Stimulated activated CD8-positive, alpha-beta memory T cell treated with anti-CD3 and anti-CD28 coated beads, Interleukin-2, amount 100 ng/mL, for 1 hour (primary cell): ENCODE measurements at places on chromosomes 1 and 21.

- DNase-seq, result no peak
Observed at GRCh38 chr1:9612871-9613624, 24.3 kb downstream of the TMEM201 start.

DNA sequence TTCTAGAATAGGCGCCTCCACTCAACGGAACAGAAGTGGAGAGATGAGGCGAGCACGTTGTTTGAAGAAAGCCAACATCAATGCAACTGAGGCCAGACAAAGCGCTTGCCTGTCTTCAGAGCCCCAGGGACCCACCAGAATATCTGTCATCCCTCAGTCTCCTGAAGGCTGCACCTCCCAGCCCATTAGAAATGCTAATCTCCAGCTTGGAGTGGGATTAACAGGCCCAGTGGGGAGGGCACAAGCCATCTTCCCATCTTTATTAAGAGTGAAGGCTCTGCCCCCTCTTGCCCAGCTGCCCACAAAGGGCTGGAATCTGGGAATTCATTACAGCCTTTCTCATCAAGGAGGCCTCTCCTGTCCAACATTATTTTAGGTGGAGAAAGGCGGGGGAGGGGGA is 16.8 kb upstream of the CNTN2 start:
- no peak for DNase-seq

- no peak for DNase-seq
Observed at GRCh38 chr21:27393726-27394125, 426.8 kb upstream of the ADAMTS5 start.

GRCh38 chr1:110120960-110121561 is 8.8 kb downstream of the UBL4B start:
- DNase-seq, result no peak

DNA sequence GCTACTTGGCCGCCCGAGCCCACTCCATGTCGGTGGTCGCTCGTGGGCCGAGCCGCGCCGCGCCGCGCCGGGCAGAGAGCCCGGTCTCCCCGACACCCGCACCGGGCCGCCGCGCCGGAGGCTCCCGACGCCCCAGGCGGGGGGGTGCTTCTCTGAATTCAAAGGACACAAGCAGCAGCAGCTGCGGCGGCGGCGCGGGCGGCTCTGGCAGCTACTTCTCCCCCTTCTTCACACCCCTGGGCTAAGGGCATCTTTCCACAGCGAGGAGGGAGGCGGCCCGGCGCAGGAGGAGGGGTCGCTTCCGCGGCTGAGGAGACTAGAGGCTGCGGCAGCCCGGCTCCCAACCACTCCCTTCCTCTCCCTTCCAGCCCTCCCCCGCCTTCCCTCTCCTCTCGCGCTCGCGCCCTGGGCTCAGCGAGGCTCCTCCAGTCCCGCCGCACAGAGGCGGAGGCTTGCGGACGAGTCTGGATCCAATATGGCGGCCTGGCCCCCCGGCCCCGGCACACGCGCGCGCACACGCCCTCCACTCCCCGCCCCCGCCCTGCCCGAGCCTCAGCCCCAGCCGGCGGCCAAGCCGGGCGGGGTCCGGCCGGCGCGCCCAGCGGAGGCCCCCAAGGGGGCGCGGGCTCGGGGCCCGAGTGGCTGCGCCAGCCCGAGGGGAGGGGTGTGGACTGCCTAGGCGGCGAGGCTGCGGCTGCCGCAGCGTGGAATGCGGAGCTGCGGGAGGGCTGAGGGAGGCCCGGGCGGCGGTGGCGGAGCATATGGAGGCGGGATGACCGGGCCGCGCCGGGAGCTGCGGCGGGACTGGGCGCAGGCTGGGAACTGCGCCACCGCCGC is at the start of gene CDC42BPA:
CDC42BPA (minus strand) TSS at position 477 of the 837 bp plus-strand sequence. CDS start 1,310 bp downstream, outside the sequence.
- no peak for DNase-seq

DNA sequence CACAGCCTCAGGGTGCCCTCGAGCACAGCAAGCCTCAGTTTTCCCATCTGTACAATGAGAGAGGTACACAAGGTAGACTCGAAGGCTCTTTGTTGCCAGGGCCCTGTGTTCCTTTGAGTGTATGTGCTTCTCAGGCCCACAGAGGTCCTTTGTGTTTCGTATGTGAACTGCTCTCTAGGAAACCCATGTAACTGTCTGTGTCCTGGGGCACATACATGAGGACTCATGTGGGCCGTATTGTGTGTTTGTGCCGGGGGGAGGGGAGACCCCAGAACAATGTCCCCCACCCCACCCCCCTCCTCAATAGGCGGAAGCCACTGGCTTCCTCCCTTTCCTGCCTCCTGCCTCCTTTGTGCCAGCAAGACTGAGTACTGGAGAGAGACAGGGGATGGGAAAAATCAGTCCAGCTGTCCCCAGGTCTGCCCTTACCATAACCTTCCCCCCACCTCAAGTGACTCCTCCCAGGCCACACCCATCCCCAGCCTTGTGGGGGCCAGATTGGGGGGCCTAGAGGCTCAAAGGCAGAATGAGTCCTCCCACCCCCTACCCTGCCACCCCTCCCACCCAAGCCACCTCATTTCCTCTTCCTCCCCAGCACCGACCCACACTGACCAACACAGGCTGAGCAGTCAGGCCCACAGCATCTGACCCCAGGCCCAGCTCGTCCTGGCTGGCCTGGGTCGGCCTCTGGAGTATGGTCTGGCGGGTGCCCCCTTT is at the start of gene TIE1:
TIE1 (plus strand) TSS at position 605 of the 717 bp plus-strand sequence; CDS start at position 695, 90 bp downstream.
- DNase-seq, result no peak

GRCh38 chr1:214261206-214262123 is 19.5 kb upstream of the SMYD2 start:
- peak; percentile 67 for DNase-seq

- no peak for DNase-seq
Observed at GRCh38 chr1:116365353-116365780, 7.7 kb upstream of the ATP1A1 start.

DNA sequence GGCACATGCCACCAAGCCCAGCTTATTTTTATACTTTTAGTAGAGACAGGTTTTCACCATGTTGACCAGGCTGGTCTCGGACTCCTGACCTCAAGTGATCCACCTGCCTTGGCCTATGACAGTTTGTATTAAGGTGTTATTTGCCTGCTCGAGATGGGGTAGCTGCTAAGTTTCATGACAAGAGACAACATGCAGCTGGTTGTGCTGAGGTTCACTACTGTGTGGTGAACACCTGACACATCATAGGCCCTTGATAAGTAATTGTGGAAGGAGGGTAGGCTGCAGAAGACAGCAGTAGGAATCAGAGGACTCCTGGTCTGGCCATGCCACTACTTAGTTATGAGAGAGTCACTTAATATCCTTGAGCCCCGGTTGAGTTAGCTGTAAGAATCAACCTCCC is 46.2 kb downstream of the PLPP3 start:
- no peak for DNase-seq

GRCh38 chr1:26848941-26849774 is 13.8 kb upstream of the SFN start:
- DNase-seq, result no peak

- DNase-seq, result no peak
Observed at GRCh38 chr1:47637111-47637685, 199.4 kb downstream of the FOXD2 start.

GRCh38 chr1:171267391-171267790 is 19.1 kb downstream of the FMO1 start:
- DNase-seq, result no peak

DNA sequence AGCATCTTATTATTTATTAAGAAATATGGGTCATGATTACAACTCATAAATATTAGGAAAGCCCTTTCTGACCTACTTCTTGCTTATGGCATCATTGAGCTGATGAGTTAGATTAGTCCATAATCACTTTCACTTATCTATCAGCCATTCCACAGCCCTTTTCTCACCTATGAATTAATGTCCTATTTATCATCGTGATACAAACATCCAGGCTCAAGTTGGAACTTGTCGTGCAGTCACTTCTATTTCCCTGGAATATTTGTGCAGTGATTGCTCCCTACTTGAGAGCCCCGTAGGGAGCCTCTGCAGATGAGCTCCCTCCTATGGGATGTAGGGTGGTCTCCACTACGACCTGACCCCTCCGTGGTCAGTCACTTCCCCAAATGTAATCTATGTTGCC is 8.1 kb upstream of the F3 start:
- DNase-seq, result no peak

DNA sequence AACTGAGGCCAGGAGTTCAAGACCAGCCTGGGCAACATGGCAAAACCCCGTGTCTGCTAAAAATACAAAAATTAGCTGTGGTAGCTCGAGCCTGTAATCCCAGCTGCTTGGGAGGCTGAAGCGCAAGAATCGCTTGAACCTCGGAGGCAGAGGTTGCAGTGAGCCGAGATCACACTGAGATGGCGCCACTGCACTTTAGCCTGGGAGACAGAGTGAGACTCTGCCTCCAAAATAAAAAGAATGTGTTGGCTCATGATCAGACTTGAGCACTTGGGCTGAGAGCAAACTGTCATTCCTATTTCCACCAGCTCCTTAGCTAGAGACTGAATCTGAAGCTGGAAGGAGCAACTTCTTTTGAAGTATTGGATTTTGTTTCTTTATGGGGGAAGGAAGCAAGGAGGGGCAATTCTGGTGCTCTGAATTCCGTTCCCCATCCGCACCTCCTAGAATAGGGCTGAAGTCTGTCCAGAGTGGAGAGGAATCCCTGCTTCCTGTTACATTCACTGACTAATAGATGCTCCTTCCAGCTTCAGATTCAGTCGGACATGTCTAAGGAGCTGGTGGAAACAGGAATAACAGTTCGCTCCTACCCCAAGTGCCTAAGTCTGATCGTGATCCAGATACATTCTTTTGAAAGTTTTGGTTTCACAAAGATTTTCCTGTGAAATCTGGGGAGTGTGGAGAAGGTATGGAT is 3.8 kb downstream of the ZNF672 start:
- DNase-seq, result no peak

- no peak for DNase-seq
Observed at GRCh38 chr21:43937891-43938309, 72.9 kb downstream of the AGPAT3 start.

DNA sequence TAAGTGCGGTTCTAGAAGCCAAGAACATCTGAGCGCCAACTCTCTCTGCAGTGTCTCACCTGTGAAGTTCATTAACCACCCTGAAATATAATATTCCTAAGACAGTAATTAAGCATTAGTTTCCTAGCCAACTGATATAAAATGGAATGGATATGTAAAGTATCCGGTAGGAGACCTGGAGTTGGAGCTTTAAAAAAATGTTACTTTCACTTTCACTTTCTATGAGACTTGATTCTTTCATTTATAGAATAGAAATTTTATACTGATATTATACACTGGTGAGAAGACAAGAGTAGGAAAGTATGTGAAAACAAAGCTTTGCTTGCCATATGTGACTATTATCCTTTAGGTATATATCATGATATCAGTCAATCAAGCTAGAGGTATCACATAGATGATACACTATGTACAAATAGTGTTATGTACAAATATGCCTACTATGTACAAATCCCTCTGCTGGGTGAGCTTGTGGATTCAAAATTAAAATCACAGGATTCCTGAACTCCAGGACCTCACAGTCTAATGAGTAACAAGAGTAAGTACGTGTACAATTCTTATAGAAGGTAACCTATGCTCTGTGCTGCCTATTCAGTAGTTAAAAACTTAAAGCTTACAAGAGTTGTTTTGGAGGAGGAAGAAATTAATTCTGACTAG is 934.2 kb downstream of the TTLL7 start:
- no peak for DNase-seq
